ENCODE measurements at places on chromosomes 16 and 17.
A peak's percentile ranks its signal among the peaks of the same experiment; 100 is the strongest.

DNA sequence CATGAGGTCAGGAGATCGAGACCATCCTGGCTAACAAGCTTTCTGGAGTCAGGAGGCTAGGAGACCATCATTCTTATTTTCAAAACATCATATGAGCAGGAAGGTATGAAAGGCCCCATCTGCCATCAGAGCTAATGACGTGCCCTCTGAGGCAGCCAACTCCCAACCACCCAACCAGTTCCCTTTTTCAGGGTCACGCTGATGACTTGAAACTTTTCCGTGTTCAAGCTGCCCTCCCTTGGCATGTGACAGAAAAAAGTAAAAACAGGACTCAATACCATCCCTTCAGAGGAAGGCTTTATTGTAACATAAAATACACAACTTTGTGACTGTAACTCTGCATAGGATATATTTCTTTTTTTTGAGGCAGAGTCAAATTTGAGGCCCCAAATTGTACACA is 4.6 kb upstream of the GHDC start:
- no peak for DNase-seq

GRCh38 chr17:74307984-74308773 is 17.8 kb upstream of the KIF19 start:
- no peak for DNase-seq

DNA sequence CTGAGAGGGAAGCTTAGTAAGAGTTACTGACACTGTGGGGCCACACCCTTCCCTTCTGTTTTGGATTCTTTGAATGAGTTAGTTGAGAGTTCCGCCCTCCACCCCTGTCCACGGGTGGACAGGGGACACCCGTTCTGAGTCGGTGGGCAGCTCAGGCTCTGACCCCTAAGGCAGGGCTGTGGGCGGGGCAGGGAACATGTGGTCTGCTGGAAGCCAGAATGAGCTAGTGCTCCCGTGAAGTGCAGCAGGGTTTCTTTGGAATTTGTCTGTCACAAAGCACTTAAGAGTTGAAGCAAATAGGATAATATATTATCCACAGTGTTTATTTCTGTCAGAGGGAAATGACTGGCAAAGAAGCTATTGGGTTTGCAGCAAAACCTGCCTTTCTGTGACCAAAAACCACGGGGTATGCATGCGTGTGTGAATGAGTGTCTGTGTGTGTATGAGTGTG is 90.1 kb downstream of the CLEC16A start:
- no peak for DNase-seq

DNA sequence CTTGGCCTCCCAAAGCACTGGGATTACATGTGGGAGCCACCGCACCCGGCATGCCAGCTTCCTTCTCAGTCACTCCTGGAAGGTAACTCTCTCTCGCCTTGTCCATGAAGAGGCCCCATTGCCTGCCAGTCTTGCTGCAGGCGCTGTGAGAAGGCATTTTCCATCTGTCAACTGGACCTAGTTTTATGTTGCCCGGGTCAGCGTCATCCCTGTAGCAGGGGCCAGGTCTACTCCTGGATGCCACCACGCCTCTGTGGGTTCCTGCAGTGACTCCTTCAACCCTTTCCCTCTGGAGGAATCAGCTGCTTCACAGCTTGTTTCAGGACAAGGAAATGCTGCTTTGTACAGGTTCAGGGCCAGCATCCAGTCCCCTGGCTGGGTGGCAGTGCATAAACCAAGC is 2.6 kb upstream of the NLRC3 start:
- DNase-seq: no peak

DNA sequence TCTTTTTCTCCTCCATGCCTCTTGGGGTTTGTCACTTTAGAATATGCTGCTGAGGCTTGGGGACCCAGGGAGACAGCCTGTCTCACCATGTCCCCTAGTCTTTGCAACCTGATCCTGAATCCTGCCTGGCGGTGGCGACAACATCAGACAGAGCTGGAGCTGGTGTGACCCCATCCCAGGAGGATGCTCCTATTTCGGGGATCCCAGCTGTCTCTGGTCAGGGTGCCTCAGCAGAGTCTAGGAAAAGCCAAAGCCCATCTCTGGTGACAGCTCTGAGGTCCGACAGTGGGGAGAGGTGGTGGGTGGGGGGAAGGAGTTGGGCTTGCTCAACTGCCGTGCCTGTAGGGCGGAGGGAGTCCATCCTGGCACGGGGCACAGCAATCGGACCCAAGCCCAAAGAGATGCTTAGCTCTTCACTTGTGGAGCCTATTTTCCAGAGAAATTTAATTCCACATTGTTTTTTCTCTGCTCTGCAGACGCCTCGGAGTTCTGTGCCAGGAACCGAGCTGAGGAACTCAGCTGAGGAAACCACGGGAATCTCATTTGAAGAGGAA is 10.3 kb upstream of the TNS4 start:
- DNase-seq: no peak

DNA sequence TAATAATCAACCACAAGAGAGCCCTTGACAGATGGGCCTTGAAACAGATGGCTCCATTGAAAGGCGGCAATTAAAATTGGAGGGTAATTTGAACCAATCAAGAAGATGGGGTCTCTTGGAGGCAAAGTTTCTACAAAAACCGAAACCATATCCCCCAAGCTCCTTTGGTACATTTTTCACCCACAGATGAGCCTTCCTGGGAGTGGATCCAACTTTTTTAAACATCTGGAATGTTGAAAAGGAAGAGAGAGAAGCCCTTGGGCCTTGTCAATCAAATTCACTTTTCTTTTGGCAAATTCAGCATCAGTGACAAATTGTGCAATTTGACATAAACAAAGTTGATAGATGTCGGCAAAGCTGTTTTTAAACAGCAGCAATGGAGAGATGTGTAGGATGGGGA is 13.2 kb upstream of the NUP93 start:
- DNase-seq: peak; percentile 43

GRCh38 chr16:56825826-56826225 is 39.2 kb upstream of the SLC12A3 start:
- DNase-seq: no peak

GRCh38 chr17:39132192-39132610 is 19.2 kb downstream of the PLXDC1 start:
- DNase-seq: no peak

- DNase-seq: no peak
Measured at GRCh38 chr17:44778656-44779210, 19.9 kb downstream of the ADAM11 start.

- no peak for DNase-seq
Measured at GRCh38 chr17:61799812-61800484, 63.4 kb downstream of the BRIP1 start.

DNA sequence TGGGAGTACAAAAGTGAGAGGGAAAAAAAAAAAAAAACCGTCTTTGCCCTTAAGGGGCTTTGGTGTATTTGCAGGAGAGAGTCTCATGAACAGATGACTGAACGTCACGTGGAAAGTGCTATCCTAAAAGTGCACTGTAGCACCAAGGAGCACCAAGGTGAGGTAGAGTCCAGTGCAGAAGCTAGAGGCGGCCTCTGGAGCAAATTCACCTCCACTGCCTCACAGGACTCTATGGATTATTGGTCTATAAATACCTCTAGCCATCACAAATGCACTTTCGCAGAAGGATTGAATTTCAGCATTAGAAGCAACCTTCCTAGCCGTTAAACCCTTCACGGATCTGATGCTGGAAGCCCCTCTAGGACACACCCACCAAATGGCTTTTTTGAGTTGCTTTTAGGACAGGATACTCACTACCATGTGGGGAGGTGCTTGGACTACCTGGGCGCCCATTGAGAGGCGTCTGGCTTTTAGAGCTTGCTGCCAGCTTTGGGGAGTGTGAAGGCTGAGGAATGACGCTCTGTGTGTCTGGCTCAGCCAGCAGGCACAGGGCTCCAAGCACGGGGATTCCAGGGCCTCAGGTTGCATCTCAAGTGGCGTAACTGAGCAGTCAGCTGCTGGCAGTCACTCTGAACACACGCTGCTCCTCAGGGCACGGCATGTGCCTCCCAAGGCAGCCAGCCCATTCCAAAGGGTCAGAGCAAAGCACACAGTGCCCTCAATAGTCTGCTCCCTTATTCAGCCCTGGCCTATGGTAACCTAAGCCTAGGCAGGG is 52.7 kb downstream of the CDRT4 start:
- DNase-seq: peak; percentile 45

- DNase-seq: no peak
Measured at GRCh38 chr16:55398762-55399161, 74.8 kb downstream of the IRX6 start.

DNA sequence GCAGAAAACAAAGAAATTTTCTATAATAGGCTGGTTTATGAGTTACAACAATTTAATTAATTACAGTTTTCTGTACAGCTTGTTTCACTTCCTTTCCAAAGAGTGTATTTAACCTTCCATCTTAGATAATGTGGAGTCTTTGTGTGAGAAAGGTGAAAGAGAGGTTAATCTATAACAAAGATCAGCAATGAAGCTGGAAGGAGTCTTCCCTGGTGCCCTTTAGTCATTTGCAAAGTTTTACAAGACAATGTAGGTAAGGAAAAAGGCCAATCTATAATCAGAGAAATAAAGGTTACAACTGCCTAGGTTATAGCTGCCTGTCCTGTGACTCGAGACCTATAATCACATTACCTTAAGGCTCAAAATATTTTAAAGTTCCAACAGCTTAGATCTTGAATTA is 142.0 kb downstream of the ZNF18 start:
- no peak for DNase-seq

- no peak for DNase-seq
Measured at GRCh38 chr16:50611995-50612848, 64.0 kb downstream of the NKD1 start.

- no peak for DNase-seq
Measured at GRCh38 chr17:55829995-55830612, 79.3 kb downstream of the PCTP start.

DNA sequence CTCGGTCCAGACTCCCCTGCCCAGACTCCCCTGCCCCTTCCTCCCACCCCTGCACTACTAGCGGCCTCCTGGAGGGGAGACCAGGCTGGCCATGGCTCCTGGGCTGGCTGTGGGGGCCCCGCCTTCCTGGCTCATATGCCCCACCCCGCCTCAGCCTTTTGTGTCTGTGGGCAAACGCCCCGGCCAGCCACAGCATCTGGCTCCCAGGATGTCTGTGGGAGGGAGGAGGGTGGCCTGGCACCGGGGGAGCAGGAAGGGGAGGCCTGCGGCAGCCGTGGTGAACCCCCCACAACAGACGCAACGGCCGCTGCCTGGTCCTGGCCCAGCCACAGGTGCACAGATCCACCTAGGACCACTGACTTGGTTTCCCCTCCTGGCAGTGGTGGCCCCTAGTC is 32.9 kb downstream of the BAHCC1 start:
- no peak for DNase-seq

GRCh38 chr16:74169066-74169465 is 127.5 kb upstream of the PSMD7 start:
- no peak for DNase-seq

DNA sequence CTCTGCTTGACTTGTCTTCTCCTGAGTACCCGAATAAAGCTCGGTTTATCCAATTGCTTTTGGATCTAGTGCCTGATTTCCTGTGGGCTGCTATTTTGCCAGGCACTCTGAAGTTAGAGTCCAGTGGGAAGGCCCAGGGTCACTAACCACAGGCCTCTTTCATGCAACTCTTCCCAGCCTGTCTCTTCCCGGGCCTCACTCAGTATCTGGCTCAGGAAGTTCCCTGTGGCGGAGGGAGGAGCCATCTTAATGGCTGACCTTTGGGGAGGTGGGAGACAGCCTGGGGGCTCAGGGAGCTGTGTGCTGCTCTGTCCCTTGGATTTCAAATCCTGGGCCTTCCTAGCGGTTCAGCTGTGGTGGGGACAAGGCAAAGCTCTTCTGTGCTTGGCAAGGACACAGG is 328.5 kb downstream of the SLC39A11 start:
- no peak for DNase-seq

DNA sequence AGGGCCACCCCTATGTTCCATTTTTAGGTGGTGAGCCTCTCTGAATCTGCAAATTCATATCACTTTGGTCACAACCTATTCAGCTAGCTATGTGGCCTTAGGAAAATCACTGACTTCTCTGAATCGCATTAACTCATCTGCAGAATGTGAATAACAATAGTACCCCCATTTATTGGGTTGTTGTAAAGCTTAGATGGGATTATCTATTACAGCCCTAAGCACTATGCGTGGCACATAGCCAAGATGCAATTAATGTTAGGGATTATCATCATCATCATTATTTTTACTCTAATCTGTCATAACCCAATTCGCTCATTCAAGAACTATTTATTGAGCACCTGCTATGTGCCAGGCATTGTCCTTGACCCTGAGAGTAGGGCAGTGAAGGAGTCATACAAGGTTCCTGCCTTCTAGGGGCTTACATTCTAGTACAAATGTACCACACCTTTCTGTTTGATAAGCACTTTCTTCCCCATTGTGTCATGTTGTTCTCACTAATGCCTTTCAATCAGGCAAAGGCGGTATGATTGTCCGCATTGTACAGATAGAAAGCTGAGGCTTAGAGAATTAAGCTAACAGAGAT is 38.5 kb downstream of the CHD9 start:
- DNase-seq: no peak
